Activated CD4-positive, alpha-beta T cell treated with anti-CD3 and anti-CD28 coated beads, Interleukin-2, Interleukin-4, amounts not matched to agents 100 ng/mL and 50 ng/mL, durations not matched to agents 16 hours and 8 hours (primary cell): ENCODE measurements at places on chromosomes 16 and 17.

- no peak for DNase-seq
Observed at GRCh38 chr16:48533931-48534330, 76.0 kb downstream of the N4BP1 start.

DNA sequence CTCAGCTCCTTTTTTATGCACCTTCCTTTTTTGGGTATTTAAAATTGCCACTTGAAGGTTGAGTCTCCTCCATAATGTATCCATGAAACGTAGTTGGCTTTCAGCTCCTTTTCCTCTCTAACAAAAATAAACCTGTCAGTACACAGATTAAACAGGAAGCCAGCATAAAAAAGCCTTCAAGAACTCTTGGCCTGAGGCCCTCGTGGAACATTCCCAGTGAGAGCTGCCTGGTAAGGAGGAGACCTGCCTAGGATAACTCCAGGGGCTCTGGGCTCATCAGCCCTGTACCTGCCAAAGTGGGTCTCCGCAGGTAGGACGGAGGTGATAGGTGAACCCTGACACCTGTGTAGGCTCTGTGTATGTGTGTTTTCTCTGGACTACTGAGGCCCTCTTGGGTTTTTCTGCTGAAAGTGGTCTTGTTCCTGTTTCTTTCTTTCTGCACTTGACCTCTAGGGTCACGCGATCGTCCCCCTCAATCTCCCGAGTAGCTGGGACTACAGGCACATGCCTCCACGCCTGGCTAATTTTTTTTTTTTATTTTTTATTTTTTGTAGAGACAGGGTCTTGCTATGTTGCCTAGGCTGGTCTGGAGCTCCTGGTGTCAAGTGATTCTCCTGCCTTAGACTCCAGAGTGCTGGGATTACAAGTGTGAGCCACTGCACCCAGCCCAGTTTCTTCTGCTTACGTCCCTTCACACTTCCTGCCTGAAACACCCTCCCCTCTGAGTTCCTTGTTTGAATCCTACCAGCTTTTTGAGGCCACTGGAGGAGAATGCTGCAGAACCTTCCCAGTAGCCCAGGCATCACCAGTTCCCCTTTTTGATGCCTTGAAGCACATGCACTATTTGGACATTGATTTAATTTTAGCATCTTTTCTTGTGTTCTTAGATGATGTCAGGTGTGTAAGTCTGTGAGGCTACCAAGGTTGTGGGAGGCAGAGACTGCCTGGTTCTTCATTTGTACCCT lies 9.8 kb downstream of the PGS1 start:
- no peak for DNase-seq

- DNase-seq = no peak
Observed at GRCh38 chr16:49854796-49855203, 1.1 kb downstream of the ZNF423 start.

- DNase-seq = no peak
Observed at GRCh38 chr16:88045820-88046303, 94.6 kb downstream of the BANP start.

DNA sequence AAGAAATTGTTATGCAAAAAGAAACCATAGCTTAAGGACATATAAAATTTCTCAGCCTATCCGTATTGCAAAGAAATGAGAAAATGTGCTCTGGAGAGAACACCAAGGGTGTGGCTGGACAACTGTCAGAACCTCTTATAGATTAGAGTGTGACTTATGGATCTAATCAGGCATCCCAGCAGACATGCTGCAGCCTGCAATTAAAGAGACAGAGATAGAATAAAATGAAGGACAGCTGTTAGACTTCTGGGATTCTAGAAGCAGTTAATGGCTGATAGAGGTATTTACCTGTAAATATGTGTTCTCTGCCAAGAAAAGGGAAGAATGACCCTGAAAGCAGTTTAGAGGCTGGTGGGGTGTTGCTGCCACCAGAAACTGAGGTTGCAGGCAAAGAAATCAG lies 160.1 kb upstream of the KIF2B start:
- no peak for DNase-seq

DNA sequence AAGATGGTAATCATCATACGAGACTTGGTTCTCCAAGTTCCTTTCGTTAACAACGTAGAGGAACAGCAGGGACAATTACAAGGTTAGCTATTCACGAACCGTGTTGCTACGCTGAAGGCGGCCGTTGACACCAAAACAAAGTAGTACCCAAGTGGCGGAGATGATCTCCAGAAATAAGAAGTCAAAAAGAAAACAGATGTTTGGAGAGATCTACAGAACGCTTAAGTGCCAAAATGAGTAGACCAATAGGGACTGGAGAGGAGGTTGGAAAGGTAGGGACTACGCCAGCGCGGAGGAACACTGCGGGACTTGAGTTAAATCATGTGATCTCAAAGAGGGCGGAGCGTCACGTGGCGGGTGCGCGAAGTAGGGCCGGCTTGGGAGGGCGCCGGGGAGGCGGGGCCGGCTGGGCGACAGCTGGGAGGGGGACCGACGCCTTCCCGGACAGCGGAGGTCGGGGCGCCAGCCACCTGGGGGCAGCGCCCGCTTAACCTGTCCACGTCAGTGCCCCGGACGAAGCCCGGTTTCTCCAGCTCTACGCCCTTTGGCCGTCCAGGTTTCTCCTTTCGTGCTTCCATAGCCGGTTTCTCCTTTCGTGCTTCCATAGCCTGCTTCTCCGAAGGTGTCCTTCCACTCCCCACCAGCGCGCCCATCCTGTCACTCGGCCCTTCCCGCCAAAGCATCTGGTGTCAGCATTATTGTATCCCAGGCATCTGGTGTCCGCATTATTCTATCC lies 636 bp upstream of the GABARAP start:
- DNase-seq = peak; percentile 89

GRCh38 chr17:50265690-50266315 lies 8.5 kb upstream of the TMEM92 start:
- DNase-seq = no peak

DNA sequence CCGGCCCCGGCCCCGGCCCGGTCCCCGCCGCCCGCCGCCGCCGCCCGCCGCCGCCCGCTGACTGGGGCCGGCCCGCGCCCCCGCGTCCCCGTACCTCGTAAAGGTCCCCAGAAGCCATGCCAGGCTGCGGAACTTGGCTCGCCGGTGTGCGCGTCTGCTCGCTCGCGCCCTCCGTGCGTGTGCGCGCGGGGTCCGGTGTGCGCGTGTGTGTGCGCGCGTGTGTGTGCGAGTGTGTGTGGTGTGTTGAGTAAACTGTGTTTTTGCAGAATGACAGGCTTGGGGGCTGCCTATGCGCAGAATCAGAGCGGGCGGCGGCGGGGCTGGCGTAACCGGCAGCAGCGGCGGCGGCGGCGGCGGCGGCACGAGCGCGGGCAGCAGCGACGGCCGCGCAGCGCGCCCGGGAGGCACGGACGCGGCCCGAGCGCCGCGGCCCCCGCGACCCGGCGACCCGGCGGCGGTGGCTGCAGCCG lies 307 bp downstream of the CDYL2 start:
- peak; percentile 73 for DNase-seq

GRCh38 chr17:55577687-55578086 lies 66.4 kb upstream of the SMIM36 start:
- DNase-seq = peak; percentile 30

- no peak for DNase-seq
Observed at GRCh38 chr17:57832314-57833178, 17.3 kb downstream of the MRPS23 start.
